ENCODE measurements at places on chromosomes 4 and X.

DNA sequence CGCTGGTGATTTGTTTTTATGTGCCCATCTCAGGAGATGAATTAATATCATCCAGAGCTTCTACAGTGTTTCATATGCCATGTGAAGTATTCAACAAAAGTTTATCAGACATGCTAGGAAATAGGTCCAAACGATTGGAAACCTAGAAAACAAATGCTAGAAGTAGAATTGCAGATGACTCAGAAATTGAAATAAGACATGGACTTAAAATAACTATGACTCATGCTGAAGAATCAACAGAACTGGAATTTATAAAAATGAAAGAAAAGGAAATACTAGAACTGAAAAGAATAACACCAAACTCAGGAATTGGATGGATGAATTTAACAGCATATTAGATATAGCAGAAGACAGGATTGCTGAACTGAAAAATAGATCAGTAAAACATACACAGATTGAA, 172.7 kb upstream of the GIMD1 start:
- DNase-seq, result no peak

- DNase-seq, result no peak
Measured at GRCh38 chrX:113804819-113805218, 779.1 kb upstream of the HTR2C start.

DNA sequence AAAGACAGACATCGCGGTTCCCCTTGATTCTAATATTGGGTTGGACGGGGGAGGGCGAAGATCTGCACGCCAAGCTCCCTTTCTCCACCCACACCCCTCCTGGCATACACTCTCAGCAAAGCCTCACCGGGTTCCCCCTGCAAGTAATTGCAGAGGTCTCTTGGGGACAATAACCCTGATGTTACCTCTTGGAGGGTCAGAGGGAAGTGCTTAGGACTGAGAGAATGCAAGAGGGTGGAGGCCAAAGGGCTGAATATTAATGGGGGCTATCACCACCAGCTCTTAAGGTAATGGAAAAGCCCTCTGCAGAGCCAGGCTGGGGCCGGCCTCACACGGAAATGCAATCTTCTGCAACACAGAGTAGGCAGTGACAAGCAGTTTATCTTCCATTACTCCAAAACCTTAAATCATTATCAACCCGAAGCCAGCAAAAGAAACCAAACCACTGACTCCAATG, 344.1 kb upstream of the GATB start:
- DNase-seq, result no peak

GRCh38 chrX:9614016-9614415, 149.2 kb downstream of the TBL1X start:
- DNase-seq, result no peak

Data from type B pancreatic cell (in vitro differentiated cells).